ENCODE measurements at places on chromosomes 3 and 15.

DNA sequence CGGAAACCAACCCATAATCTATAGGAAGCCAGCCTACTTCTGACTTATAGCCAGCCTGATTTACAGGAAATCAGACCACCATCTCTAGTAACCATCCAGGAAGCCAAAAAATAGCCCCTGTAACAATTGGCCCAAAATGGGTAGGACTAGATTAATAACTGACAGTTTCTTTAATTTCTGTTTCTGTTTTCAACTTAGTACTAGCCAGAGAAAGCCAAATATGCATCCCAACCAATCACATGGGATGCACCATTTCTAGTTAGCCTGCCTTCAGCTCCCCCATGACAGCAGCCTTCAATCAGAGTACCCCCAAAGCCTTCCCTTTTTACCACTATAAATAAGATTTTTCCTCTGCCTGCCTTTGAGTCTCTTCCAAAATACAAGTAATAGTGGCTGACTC, 239.1 kb upstream of the GADL1 start:
- no peak for DNase-seq

GRCh38 chr3:4695846-4696245, 202.7 kb downstream of the ITPR1 start:
- DNase-seq, result no peak

DNA sequence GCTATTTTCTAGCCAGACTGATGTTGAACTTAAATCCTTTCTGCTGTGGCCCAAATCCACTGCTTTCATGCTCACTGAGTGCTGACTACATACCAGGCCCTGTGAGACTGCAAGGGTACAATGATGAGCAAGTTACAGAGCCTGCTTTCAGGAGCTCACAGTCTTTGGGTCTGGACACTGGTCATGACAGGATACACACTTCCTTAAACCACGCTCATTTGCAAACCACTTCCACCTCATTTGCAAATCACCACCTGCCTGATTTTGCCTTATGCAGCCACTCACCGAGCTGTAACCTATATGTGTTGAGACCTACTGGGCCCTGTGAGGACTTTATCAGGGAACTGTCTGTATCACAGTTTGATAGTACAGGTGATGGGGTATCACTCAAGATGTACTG, 50.2 kb upstream of the LRRC58 start:
- DNase-seq, result no peak

DNA sequence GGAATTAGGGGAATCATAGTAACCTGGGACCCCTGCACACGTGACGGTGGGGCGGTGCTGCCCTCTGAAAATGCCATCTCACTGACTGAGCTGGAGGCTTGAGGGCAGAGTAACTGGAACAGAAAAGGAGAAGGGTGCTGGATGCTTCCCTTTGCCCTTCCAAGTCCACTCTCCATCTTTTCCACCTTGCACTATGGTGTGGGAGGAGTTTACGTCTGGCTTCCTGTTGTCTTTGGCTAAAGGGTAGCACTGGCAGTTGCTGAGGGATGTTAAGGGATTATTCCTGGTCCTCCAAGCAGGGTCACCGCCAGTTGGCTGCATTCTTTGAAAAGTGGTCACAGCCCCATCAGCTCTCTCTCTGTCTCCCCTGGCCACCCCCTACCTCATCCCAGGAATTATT, 129.4 kb upstream of the SNTN start:
- DNase-seq, result no peak

- no peak for DNase-seq
Observed at GRCh38 chr3:23566499-23566898, 239.3 kb upstream of the UBE2E1 start.

All from foreskin keratinocyte (primary cell).